Stimulated activated CD4-positive, alpha-beta T cell treated with anti-CD3 and anti-CD28 coated beads, Interleukin-12 subunit alpha, Interleukin-12 subunit beta, amount 100 ng/mL, for 24 hours (primary cell): ENCODE measurements at places on chromosomes 7 and 10.
A peak's percentile ranks its signal among the peaks of the same experiment; 100 is the strongest.

- DNase-seq = no peak
Measured at GRCh38 chr7:139078911-139079310, 30.6 kb downstream of the ZC3HAV1 start.

- DNase-seq = peak; percentile 0
Measured at GRCh38 chr10:59708816-59709394, 745 bp downstream of the SLC16A9 start.

GRCh38 chr10:78847485-78847884 is 221.3 kb upstream of the ZMIZ1 start:
- no peak for DNase-seq

DNA sequence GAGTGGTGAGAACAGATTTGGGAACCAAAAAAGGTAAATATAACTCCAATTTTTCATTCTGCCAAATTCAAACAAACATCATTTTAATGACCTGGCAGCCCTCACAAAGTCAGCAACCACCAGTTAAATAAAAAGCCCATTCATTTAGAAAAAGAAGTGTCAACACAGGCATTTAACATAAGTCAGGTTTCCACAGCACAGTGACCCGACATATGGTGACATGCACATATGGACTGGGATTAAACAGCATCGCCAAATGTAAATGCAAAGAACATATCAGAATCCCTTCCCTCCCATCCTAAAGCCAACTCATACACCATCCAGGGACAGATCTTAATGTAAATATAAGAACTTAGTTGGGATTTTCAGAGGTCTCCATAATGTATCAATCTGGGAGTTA is 293.2 kb downstream of the FGFR2 start:
- no peak for DNase-seq

DNA sequence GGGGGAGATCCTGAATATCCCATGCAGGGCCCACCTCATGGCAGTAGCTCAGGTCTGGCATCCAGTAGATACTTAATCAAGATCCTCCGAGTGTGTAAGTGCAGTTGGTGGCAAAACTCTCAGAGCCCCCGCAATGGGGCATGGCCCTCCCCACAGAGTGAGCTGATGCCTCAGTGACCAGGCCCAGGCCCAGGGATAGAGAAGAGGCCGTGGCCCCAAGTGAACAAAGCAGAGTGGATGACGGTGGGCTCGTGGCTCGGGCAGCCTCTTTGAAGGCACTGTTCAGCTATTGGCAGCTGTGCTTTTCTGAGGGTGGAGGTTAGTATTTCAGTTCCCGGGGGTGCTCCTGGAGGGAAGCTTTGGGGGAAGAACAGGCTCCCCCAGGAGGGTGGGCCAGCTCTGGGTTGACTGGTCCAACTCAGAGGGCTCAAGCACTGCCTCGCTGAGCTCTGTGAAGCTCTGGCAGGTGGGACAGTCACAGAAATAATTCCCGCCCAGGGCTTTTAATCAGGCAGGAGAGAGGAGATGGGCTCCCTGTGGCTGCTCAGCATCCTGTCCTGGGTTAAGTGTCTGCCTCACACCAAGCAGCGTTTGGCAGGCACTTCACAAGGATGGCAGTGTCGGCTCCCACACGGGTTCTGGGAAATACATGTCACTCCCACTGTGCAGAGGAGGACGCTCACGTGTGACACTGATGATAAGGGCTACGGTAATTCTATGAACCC is 583.6 kb downstream of the TCERG1L start:
- DNase-seq = no peak

DNA sequence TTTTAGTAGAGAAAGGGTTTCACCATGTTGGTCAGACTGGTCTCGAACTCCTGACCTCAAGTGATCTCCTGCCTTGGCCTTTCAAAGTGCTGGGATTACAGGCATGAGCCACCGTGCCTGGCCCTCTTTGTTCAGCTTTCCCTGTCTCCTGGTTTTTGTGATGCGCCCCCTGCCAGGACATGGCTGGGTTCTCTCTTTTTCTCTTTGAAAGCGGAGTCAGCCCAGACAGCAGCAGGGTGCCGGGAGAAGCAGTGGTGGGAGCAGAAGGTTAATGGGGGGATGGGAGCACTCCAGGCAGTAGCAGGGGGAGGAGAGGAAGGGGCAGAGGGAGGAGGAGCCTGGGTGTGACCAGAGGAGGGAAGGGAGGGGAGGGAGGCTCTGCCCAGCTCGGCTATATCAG is 1.8 kb downstream of the MUC3A start:
- DNase-seq = no peak

GRCh38 chr7:159015454-159016410 is 128.9 kb downstream of the VIPR2 start:
- DNase-seq = no peak

- no peak for DNase-seq
Measured at GRCh38 chr10:132347211-132347930, 15.4 kb downstream of the LRRC27 start.

- no peak for DNase-seq
Measured at GRCh38 chr7:126605553-126605952, 647.2 kb downstream of the GRM8 start.

DNA sequence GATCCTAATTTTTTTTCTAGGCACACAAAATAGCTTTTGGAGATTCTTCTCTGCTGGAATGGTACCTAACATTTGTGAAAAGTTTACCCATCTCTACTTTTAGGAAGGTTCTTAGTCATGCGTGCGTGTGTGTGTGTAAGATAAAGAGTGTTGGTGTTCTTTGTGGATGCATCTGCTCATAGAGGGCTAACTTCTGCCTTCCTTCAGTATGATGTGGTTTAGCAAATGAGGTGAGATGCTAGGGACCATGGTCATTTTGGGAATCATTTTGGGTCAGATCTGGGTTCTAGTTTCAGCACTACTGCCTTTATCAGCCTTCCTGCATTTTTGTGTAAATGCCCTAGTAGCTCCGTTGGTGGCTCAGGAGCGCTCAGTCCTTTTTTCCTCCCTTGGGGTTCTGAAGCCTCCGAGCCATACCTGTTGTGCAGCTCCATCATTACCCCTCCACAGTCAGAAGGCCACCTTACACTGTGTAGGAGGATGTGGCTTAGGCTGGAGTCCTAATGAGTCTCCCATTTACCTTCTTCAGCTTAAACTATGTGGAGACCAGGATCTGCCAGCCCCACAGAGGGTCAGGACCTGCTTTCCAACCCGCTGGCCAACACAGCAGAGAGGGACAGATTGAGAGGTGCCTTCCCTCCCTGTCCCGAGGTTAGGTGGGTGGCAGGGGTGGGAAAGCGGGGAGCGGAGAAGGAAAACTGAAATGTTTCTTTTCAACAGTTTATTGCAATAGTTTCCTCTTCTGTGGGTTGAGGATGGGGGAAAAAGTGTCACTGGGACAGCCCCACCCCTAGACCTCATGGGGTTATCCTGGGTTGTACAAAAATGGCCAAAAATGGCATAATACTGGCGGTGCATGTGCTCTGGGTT is 31.2 kb downstream of the TSPAN14 start:
- DNase-seq = no peak

DNA sequence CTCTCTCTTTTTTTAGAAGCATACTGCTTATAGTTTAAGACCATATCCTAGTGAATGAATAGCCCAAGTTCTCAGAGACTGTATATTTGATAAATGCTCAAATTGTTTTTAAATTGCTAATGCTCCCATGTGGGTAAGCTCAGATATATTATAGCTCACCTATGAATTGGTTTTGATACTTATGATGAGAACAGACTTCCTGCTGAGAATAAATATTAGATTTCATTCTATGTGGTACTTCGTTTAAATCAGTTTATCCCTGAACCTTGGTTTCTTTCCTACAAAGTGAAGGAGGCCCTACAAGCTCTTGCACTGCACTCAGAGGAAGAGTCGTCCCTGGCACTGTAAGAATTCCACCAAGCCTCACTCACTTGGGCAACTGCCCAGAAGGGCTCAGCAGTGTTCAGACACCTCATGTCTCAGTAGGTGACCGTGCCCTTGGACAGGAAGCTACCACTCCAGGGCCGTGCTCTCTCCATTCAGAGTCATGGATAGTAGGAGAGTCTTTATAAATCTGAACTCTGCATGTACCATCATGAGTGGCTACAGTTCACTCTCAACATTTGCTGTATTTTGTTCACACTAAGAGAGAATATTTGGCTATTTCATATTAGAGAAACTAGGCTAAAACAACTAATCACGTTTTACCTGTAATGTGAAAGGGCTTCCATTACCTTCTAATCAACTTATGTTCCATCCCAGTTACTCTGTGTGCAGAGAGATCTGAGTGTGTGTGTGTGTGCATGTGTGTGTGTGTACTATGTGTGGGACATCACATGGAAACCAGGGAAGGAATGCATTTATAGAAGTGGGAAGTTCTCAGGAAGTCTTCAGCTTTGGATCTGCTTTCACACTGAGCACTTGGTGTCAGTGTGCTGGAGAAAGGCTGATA is 93.8 kb downstream of the PTPRE start:
- DNase-seq = no peak

- DNase-seq = no peak
Measured at GRCh38 chr10:101716891-101717659, 22.1 kb upstream of the FBXW4 start.
